ENCODE measurements at places on chromosomes 2 and 18.
A peak's percentile ranks its signal among the peaks of the same experiment; 100 is the strongest.

- DNase-seq, result peak; percentile 55
These were observed 636 bp downstream of the ARL4C start for GRCh38 chr2:234496055-234496834.

DNA sequence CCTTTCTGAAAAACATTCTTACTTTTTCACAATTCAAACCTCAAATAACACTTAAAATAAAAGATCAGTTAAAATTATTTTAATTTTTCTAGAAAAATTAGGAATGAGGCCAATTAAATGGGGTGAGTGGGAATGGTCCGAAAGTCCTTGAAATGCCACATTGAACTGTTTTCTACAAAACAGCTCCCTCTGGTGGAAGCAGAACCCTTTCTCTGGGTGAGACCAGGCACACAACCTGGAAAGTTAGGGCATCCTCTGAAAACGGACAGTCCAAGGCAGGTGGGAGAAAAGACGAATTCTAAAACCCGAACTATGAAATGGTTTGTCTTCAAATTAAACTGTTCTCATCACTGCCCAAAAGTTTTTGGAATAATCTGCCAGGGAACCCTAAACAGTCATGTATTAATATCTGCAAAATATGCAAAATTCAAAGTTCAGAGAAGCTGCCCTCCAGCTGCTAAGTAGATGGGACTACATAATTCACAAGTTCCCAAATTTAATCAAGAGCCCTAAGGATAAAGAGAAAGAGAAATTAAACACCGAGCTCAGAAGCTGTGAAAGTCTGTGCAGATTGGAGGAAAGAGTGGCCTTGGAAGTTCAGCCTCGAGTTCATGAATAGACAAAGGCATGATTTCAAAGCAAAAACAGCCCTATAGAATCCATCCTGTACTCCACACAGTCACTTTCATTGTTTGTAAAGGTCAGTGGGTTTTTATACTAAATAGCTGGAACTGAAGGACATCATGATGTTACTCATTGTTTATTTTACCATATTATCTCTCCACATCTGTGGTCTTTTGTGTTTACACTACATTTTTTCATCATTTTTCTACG, 108.3 kb downstream of the PIEZO2 start:
- DNase-seq, result peak; percentile 22

- no peak for DNase-seq
These were observed 172.6 kb upstream of the PID1 start for GRCh38 chr2:229443546-229444268.

- no peak for DNase-seq
These were observed 99.8 kb downstream of the SMAD7 start for GRCh38 chr18:48850822-48851598.

- no peak for DNase-seq
These were observed 663 bp downstream of the RHBDD1 start for GRCh38 chr2:226836548-226836885.

DNA sequence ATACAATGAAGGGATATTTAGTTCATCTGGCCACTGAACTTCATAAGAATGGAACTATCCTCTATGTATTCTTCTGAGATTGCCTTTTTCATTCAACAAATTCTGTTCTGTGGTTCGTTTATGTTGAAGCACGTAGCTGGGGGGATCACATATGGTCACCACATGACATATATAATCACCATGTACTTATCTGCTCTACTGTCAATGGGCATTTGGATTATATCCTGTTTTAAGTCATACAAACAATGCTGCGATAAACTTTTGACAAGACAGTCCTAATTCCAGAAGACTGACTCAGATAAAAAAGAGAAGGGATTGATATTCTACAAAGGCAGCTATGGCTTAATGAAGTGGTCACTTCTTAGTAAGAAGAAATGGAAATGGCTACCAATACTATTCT, 116.0 kb upstream of the CCDC195 start:
- DNase-seq, result no peak

- DNase-seq, result no peak
These were observed 102.7 kb downstream of the ZNF516 start for GRCh38 chr18:76392349-76392748.

- no peak for DNase-seq
These were observed 407.0 kb downstream of the SUCLG1 start for GRCh38 chr2:84052043-84052442.

DNA sequence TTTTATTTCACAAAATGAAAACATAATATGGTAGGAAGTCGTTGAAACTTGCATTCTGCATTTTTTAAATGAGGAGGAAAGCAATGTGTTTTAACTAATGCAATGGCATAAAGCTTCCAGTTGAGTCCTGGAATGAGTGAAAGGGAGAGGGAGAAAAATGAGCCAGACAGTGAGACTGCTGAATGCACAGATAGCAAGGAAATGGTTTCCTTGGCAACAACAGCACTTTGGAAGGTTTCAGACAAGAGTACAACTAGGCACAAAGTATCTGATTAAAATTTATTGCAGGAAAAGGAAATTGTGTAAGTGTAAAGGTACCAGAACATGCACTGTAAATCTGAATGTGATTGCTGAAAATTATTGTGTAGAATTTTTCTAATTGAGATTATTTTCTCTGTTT, 320.1 kb upstream of the KYNU start:
- DNase-seq, result no peak

- DNase-seq, result no peak
These were observed 55.6 kb downstream of the BIN1 start for GRCh38 chr2:127051116-127052056.

DNA sequence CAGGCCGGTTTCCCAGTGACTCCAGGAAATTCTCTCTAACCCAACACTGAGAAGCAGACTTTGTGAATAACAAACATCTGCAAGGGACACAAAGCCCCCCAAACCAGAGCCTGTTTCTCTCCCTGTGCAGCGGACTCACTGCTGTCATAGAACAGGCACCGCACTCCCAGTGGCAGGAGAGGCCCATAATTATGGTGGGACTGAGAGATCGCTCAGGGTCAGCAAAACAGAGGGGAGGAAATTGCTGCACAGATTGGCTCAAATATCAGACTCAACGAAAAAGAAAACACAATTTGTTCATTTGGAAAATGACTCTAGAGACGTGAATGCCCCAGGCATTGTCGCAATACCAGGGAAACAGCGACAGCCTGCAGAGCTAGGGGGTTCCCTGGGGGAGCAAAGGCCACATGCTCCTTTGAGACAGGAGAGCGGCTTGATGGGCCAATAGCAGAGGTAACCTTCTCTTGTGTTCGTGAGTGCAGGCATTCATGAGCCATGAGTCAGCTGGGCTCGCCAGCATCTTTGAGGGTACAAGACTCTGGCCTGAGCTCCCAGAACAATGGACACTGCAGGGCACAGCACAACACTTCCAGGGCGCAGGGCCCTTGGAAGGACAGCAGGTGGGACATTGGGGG, 143.3 kb upstream of the KLHL29 start:
- no peak for DNase-seq

- no peak for DNase-seq
These were observed 7.6 kb upstream of the DSG2 start for GRCh38 chr18:31490387-31490786.

DNA sequence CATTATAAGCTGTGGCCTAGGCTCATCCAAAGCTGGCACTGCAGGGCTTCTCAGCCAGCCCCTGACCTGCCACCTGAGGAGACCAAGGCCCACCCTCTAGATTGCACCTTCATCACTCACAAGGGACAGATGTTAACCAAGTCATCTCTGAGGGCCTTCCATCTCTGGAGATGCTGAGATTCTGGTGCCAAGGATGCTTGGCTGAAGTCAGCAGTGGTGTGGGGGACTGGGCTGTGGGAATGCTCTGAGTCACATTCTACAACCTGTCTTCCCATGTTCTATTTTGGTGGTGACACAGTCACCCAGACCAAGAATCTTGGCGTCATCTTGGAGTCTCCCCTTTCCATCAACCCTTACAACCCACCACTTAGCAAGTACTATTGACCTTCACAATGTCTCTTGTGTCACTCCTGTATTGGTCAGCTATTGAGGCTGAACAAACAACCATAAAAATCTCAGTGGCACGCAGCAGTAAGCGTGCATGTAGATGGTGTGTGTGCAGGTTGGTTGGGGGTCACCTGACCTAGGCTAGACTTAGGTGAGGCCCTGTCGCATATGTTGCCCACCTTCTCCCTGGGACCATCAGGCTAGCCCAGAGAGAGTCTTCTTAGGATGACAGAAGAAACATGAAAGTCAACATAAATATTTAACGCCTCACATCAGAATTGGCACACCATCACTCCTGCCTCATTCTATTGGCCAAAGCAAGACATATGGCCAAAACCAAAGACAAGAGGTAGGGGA, 135.0 kb downstream of the SMAD7 start:
- peak; percentile 2 for DNase-seq

DNA sequence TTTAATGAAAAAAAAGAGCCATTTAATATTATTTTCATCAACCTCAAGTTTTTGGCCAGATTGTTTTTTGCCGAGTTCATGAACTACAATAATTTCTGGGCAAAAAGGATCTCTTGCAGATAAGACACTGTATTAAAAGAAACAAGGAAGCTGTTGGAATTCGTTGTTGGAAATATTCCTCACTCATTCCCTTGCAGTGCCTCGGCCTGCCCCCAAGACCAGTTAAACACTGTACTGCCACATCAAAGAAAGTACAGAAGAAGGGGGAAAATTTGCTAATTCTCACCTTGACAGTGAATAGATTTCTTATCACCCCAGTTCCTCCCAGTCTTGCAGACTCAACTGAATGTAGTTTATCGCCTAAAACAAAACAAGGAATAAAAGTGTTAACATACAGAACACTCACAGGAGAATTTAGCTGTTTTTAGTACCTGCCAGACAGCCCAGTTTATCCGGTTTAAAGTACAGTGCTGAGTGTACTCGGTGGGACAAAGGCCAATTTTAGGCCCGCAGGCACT, 1.2 kb downstream of the IDH1 start:
- no peak for DNase-seq

- DNase-seq, result no peak
These were observed 5.7 kb downstream of the CCL20 start for GRCh38 chr2:227819398-227819697.

DNA sequence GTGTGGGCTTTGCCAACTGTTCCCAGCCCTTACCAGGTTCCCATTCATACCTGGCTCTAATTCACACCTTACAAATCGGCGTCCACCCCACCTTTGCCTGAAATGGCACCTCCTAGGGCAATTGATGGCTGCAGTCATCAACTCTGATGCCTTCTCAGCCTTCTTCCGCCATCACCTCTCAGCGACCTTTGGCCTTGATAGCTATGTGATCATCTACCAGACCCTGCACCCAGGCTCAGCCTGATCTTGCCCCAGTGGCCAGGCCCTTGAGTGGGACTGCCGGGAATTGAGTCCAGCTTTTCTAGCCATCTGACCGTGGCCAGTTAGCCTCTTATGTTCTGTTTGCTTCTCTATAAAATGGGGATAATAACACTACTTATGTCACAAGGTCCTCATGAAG, 32.5 kb downstream of the PSD4 start:
- no peak for DNase-seq

DNA sequence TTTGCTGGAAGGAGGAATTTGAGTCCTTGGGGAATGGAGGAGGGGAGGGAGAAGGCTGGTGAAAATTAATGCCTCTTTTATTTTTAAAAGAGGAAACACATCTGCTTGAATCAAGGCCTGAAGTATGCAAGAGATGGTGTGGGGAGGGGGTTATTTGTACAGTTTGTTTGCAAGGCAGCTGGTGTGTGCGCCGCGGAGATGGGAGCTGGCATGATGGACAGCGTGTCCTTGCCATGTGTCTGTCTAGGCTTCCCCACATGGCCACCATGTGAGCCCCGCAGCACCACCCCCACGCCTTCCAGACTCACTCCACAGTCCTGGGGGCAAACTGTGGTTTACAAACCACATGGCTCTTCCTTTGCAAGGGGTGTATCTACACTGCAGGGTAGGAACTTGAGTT, 154.8 kb upstream of the APCDD1 start:
- DNase-seq, result no peak

DNA sequence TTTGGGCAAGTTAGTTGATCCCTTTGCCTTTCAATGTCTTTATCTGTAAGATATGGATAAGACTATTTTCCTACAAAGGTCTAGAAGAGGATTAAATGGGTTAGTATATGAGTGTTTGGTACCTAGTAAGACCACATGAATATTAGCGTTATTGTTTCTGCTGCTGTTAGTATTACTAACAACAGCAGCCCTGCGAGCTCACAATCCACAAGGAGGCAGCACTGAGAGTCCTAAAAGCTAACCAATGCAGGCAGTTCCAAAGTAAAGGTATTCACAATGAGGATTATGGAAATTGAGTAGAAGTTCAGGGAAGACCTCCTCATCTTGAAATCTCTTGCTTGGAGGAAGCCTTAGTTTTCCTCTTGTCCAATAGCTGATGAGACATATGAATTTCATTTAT, 248.9 kb downstream of the TDRD15 start:
- DNase-seq, result peak; percentile 3

DNA sequence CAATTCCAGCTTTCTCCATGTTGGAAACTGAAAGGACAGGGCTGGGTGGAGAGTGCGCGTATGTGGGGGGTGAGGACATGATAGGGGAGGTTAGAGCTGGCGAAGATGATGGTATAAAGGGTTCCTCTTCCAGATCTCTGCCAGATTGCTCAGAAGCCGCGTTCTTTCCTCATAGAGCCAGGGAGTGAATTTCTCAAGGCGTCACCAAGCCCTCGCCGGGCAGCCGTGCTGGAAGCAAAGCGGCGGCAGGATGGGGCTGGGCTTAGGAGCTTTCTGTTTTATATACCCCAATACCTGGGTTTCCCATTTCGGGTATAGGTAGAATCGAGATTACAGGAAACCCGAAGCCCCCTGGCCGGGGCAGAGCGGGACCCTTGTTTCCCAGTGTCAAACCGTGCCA, 43.8 kb downstream of the DDX18 start:
- DNase-seq, result no peak

DNA sequence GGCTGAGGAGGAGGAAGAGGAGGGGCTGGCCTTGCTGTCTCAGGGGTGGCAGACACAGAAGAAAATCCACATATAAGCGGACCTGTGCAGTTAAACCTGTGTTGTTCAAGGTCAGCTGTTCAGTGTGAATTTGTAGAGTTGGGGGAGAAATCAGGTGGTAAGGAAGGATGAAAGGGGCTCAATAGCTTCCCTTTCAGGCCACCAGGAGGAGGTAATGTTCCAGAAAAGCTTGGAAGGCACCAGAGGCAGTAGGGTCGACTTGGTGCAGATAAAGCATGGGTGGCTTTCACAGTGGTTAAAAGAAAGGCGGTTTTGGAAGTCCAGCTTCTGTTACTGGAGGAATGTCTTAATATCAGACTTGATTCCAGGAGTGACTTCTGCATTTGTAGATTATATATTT, 167.4 kb downstream of the THSD7B start:
- no peak for DNase-seq

DNA sequence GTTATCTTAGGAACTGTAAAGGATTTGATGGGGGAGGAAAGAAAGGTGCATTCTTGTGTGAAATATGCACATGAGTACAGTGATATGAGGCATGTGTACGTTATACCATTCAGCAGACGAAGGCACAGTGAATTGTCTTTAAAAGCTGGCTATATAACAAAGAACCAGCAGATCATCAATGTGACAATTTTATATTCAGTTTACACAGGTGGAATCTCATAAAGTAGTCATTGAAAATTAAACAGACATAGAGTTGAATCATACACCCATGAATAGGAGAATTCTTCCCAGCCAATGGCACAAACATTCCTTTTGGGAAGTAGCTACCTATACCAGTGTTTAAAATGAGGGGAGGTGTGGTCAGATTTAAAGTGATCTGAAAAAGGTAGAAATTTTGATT, 470.3 kb downstream of the DSC3 start:
- DNase-seq, result no peak

- no peak for DNase-seq
These were observed 14.2 kb downstream of the INPP4A start for GRCh38 chr2:98458667-98459380.

GRCh38 chr2:236646441-236646840, 76.8 kb downstream of the ACKR3 start:
- no peak for DNase-seq

Measured in activated CD4-positive, alpha-beta T cell treated with anti-CD3 and anti-CD28 coated beads for 48 hours (primary cell).